ENCODE measurements at places on chromosomes 6 and 20. TPM values are rescaled to one million over a fixed set of nuclear protein-coding genes. Genes with fewer than 3 reads are reported as not detected.

DNA sequence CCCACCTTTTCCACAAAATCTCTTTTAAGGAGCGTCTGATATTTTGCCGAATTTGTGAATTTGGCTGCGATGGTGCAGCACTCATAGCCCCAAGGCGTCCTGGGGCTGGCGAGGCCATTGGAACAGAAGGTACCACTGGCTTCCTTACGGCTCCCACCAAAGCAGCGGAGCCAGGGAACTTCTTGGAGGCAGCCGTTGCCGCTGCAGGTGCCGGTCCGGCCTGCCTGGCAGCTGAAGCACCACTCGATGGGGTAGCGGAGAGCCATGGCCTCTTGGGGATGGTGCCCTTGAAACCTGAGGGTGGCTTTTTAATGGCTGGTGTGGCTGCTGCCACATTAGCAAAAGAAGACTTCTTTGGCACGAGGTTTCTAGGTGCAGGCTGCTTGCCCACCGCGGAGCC, 29.8 kb downstream of the DIDO1 start:
- no peak for ATAC-seq

GRCh38 chr20:60424267-60424902, 466.2 kb downstream of the CDH26 start:
- ATAC-seq: no peak

Gene TMC2
- 0.31 TPM for total RNA-seq

DNA sequence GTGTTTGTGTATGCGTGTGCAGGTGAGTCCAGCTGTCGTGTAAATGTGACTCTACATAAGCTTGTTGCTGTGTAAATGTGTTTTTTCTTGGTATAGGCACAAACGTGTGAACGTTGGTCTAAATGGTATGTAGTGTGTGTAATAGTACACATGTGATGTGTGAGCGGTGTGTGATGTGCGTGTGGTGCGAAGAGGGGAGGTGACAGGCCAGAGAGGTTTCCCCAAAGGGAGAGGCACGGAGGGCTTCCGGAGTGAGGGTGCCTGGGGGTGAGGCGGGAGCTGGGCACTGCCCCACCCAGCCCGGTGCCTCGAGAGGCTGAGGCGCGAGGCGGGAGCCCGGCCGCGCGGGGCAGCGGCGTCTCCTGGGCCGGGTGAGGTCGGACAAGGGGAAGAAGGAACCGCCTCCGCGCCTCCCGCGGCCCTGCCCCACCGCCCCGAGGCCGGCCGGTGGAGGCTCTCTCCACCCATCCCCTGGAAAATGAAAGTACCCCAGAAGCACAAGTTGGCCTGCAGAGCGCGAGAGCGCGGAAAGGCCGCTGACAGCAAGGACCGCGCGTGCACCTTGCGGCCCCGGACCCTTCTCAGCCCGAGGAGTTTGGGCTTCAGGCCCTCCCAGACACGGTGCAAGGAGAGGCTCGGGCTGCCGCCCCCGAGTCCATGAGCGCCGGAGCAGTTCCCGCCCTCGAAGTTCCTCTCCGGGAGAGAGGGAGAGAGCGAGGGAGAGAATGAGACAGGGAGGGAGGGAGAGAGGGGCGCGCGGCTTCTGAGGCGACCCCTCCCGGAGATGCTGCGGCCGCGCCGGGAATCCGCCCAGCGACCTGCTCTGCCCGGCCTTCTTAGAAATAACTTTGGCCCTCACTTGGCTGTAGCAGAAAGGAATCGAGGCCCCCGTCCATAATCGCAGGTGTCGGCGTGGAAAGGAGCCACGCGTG, 43.2 kb upstream of the OSTM1 start:
- ATAC-seq: peak; percentile 36

DNA sequence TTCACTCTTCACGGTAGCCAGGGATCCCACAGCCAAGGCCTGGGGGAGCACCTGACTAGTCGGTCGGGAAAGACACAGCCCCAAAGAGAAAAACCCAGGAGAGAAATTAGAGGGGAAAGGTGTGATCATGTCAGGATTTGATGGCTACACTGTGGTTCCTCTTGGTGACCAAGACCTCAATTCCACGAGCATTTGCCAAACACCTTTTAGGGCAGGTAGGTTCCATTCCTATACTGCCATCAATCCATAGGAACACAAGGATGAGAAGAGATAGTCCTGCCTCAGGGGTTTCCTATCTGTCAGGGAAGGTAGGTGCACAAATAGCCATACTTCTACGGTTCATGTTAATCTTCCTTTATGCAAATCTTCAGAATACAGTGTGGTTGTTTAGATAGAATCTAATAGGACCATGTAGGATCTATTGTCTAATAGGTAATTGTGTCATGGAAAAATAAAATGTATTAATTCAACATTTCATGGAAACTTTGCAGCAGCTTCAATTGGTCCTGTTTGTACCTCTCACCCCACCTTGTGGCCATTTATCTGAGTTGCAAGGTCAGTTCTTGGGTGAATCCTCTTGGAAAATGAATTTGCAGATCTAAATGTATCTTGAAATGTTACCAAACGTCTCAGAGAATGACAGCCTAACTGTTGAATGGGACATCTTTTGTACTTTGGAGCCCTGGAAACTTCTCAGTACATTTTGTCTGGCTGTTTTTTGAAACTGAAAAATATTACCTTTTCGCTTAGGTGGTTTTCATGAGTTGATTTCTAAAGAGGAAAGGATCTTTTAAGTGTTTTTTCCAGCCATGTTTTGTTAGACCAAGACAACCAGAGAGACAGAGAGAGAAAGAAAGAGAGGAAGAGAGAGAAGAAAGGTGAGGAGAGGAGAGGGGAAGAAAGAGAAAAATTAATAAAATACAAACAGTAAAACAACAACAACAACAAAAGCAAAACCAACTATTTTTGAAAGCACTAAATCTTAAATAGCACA, 33.7 kb upstream of the IYD start:
- ATAC-seq: peak; percentile 56

DNA sequence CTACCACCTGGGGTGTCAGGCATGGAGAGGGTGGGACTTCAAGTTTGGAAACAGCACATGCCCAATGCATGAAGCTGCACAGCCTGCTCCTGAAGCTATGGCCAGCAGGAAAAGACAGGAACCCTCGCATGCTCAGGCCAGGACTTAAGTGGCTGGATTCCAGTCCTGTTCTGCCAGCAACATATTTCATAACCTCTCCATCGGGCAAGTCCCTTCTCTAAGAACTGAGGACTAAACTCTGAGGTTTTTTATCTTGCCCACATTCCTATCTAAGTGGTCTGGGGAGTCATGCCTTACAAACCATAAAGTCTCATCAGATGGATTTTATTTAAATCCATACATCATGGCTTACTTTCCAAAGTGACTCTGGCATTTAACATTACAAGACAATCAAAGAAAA, 27.5 kb upstream of the AGPAT4 start:
- no peak for ATAC-seq

DNA sequence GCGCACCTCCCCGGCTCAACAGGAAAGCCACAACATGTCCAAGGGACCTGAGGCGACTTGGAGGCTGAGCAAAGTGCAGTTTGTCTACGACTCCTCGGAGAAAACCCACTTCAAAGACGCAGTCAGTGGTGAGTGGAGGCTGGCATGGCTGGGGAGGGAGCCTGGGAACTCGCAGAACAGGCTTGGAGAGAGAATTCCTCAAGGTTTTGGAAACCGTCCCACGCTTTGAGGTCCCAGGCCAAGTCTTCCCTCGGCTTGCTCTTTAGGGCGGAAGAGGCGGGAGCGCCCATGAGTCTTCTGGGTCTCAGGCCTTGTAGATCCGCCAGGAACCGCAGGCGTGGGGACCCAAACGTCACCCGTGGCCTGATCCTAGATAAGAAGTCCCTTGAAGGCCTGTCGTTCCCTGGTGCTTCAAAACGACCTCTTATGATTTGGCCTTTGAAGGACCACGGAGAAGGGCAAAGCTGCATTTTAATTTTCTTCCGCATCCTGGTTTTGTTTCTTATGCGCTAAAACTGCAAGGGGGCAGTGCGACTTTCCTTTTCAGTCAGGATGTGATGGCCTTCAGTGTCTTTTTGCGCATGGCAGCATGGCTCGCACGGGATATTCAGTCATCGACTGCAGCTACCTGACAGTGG, 2.0 kb downstream of the LAMP5 start:
- ATAC-seq: no peak

GRCh38 chr20:42281801-42282200, 663.6 kb upstream of the CHD6 start:
- no peak for ATAC-seq

DNA sequence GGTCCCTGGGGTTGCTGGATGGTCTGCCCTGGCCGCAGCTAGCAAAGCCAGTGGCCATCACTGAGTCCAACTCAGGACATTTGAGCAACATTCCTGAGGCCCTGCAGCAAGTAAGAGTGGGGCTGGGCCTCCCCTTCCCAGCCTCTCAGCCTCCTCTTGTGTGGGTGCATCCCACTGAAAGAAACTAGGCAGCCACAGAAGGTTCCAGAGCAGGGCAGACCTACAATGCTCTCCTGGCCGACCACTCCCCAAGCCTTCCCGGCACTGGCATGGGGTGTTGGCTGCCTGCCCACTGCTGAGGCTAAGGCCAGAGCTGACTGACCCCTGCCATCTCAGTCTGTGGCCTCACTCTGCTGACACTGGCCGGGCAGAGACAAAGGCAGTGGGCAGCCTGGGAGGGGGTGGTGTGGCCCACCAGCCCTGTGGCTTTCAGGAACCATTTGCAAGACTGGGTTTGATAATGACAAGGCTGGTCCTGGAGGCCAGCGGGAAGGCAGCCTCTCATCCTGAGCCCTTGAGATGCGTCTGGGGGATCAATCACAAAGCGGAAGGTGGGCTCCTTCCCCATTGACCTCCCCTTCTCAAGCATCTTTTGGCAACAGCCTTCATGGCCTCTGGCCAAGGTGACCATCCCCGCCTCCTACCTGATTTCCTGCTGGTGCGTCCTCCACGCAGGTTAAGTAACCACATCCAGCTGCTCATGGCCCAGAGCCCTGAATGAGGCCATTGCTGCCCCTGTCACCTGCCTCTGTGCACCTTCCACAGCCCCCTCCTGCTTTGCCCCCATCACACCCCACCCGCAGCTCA, 9.6 kb downstream of the DLGAP4 start:
- ATAC-seq: no peak

DNA sequence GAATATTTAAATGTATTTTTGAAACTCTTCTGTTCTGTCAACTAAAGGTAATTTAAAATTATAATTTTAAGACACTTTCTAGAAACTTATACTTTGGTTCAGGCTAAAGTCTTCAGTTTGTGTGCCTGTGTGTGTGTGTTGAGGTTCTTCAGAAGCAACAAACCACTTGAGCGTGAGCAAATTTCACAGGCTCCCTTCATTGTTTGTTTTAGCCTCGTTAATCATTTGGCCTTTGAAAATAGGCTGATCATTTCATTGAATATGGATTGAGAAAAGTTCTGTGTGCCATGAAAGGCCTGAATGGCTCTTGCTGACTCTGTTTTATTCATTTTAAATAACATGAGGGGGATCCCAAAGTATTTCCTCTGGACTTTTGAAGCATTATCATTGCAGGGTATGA, 420.1 kb downstream of the CDKAL1 start:
- no peak for ATAC-seq

DNA sequence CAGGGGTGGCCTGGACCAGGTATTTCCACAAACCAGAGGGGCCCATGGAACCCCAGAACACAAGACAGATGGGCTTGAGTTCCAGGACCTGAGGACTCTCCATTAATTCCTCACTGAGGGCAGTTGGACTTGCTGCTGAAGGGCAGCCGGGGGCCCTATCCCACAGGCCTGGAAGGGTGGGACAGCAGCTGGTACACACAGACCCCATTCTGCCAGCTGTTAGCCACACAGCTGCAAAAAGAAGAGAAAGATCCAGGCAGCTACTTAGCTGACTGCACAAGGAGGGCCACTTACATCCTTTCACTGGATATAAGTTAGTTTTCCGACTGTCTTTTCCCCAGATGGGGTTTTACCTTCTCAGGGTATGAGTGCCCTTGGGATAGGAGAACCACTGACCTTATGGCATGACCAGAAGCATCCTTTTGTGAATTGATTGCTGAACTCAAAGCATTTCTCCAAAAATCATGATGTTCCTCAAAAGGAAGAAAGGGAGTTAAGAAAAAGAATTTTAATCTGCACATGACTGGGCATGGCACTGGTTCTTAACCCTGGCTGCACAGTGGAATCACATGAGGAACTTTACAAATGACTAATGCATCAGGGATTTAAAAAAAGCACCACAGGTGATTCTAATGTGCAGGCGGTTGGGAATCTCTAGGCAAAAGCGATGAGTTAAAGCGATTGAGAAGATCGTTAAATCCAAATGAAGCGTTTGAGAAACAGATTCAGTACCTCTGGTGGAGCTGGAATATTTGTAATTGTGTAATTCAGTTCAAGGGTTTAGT, 199.4 kb downstream of the TFAP2A start:
- ATAC-seq: no peak

Gene SRMS
- total RNA-seq: not detected

Gene EDN3
- total RNA-seq: 7.0 TPM

Gene RING1
- total RNA-seq: 34.6 TPM

Gene FHL5
- not detected for total RNA-seq

Gene SNX14
- total RNA-seq: 73.0 TPM

Gene DAAM2
- total RNA-seq: 11.3 TPM

- ATAC-seq: peak; percentile 43
Observed at GRCh38 chr20:59560588-59561227, 43.6 kb upstream of the PHACTR3 start.
